ENCODE measurements at places on chromosomes 16 and 17.

DNA sequence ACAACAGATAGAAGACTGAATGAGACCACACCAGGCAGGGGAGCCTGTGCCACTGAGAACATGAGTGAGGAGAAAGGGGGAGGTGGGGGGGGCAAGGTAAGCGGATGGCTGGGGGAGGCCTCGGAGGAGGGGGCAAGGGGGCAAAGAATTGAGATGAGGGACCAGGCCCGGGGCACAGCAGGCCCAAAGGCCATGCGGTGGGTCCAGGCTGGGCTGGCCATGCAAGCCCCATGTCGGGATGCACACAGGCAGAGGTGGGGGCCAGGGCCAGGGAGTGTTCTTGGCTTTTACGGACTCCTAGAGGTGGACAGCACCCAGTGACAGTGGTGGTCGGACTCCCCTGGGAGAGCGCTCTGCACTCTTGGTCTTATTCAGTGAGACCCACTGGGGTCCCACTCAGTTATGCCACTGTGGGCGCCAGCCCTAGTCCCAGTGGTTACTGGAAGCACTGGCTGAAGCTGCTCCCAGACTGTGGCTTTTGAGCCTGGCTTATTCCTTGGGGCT is 4.8 kb upstream of the MTHFSD start:
- no peak for DNase-seq

- DNase-seq = no peak
Measured at GRCh38 chr17:43966276-43966675, 12.5 kb upstream of the PYY start.

GRCh38 chr16:10123141-10123540 is 59.1 kb downstream of the GRIN2A start:
- no peak for DNase-seq

GRCh38 chr17:42577140-42577531 is 393 bp downstream of the PSMC3IP start:
- DNase-seq = no peak

GRCh38 chr16:57355898-57356414 is 2.6 kb upstream of the CCL22 start:
- no peak for DNase-seq

GRCh38 chr16:57628008-57628781 is at the start of gene ADGRG1:
Gene ADGRG1 (plus strand): TSS chr16:57628630. CDS start chr16:57650288, 21,658 bp downstream.
- DNase-seq = peak; percentile 52

- DNase-seq = no peak
Measured at GRCh38 chr17:9306086-9306485, 269.5 kb downstream of the STX8 start.

GRCh38 chr16:89561142-89561883 is 831 bp downstream of the RPL13 start:
- no peak for DNase-seq

DNA sequence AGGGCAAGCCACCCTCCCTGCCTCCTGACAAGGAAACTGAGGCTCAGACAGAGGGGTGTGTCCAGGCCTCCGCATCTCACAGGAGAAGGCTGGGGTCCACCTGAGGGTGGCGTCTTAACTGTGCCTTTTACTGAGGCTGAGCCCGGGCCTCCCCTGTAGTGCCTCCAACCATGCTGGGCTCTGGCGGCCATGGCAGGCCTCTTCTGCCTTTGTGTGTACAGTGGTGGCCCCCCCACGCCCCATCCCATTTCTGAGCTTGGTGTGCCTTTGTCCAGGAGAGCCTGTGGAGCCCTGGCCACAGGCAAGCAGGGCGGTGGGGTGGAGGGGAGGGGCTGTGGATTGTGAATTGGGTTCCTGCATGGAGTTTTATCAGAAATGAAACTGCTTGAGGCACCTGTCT is 31.2 kb downstream of the MGRN1 start:
- no peak for DNase-seq

GRCh38 chr16:3857189-3858043 is 23.1 kb downstream of the CREBBP start:
- DNase-seq = no peak

- no peak for DNase-seq
Measured at GRCh38 chr16:90053902-90054500, 23.1 kb downstream of the PRDM7 start.

DNA sequence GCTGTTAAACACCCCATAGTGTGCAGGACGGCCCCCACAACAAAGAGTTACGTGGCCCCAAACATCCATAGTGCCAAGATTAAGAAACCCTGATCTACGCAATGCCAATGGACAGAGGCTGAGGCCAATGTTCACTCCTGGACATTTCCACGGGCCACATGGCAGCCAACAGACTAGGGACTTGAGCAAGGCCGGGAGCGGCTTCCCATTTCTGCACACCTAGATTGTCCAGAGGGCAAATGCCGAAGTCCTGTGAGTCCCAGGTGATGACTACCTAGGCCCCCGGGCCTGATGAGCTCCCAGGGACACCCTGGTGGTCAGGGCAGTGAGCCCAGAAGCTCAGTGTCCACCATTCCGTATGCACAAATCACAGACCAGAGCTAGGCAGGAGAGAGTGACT is 95.5 kb downstream of the AMFR start:
- no peak for DNase-seq

DNA sequence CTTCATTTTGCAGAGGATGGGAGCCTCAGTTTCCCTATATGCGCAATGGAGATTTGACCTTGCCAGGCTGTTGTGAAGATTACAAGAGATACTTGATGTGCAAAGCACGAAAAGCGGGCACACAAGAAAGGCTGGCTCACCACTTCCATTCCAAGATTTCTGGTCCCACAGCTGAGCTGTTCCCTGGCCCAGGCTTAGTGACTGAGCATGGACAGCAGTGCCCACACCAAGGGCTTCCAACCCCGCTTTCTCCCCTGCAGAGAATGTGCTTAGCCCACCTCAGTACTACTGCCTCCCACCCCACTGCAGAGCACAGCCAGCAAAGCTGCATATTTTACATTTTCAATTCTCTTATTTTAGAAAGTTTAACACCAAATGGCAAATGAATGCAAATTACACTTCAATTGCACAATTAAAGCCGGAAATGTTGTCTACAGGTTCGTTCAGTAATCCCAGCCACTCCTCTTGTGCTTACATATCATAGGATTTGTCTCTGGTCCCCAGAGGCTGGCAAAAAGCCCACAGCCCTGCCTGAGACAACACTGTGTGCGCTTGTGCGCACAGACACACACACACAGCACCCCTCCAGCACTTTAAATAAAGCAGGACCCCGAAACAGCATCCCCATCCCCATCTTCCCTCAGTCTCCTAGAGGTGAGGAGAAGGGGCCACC is 51.8 kb downstream of the VAC14 start:
- DNase-seq = peak; percentile 80

DNA sequence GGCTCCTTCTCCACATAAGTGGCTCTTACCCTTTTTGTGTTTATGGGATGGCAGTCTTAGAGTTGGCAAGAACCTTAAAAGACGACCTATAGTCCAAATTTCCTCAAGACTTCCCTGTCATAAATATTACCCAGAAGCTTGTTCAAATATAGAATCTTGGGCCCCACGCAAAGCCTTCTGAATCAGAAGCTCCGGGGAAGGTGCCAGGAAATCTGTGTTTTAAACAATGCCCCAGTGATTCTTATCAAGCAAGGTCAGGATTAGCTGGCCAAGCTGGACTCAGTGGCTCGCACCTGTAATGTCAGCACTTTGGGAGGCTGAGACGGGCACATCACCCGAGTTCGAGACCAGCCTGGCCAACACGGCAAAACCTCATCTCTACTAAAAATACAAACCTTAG is 85.7 kb downstream of the TIMM22 start:
- DNase-seq = no peak

DNA sequence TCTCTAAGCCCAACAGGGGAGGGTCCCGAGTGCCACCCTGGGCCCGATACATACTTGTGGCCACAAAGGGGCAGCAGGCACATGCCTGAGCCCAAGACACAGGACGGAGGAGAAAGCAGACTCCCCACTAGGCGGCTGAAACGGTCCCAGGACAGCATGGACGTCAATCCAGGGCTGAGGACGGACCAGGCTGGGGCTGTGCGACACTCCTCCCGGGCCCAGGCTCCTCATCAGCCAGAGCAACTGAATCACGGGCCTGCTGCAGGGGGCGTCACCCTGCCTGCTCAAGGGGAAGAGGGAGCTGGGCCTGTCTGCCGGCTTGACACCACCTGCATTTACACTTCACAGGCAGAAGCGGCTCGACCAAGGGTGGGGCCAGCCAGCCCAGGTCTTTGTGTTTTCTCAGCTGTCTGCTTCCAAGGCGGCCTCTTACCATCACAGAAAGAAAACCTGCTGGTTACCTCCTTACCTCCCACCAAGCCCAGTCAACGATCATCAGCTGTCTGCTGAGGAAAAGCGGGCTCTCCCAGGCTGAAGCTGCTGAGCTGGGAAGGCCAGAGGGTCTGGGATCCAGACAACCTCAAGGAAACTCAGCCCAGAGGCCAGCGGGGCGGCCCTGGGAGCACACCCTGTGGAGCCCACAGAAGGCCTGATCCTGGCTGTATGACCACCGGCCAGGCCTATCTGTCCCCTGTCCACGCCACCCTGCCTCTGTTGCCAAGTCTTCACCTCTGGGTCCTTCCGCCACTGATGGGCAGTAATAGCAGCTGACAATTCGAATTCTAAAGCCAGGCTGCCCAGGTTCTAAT is 26.4 kb downstream of the KIFC3 start:
- DNase-seq = peak; percentile 62

- DNase-seq = no peak
Measured at GRCh38 chr16:56989988-56990387, 631 bp downstream of the NLRC5 start.

- no peak for DNase-seq
Measured at GRCh38 chr17:27545562-27546229, 85.3 kb upstream of the LGALS9 start.

GRCh38 chr17:9484789-9485188 is 90.8 kb downstream of the STX8 start:
- no peak for DNase-seq

DNA sequence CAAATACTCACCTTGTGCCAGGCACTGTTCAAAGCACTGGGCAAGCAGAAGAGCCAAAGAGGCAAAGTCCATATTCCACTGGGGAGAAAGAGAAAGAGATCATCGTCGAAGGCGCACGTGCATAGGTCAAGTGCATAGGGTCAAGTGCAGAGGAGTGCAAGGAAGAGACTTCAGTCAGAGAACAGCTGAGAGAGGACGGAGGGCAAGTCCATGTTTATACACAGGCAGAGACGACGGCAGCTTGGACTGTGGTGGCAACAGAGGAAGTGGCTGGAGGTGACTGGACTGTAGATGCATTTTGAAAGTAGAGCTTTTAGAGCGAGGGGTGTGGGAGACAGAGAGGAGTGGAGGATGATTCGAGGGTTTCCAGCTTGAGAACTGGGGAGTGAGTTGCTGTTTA is 74.7 kb upstream of the SDK2 start:
- DNase-seq = no peak

DNA sequence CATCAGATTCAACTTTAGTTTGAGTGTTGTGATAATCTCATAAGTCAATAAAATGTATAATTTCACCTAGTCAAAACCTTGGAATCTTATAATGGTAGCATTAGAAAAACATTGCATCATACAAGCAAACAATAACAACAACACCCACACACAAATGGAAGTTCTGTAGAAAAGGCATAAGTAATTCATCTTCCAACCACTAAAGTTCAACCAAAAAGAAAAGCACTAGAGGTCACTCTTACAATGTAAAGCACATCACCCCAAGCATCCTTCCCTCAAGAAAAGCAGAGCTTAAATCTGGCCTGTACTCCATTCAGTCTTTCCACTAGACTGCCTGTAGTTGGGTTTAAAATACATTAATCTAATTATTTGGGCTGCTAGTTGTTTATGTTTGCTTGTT is 1.8 kb downstream of the CNTNAP4 start:
- no peak for DNase-seq

DNA sequence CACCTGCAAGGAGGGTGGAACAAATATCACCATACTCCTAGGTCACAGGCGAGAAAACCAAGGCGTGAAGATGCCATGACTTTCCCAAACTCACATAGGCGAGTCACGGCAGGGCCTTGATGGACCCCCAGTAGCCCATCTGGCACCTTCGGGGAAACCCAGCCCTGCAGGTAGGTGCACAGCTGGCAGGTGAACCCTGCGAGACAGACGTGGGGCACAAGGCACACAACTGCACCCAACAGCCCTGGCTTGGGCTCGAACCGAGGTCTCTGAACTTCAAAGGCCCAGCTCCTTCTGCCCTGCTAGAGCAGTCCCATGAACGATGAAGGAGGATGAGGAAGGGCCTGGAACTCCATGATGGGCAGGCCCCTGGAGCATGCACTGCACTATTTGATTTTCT is 77.6 kb upstream of the DNAJA2 start:
- no peak for DNase-seq

DNA sequence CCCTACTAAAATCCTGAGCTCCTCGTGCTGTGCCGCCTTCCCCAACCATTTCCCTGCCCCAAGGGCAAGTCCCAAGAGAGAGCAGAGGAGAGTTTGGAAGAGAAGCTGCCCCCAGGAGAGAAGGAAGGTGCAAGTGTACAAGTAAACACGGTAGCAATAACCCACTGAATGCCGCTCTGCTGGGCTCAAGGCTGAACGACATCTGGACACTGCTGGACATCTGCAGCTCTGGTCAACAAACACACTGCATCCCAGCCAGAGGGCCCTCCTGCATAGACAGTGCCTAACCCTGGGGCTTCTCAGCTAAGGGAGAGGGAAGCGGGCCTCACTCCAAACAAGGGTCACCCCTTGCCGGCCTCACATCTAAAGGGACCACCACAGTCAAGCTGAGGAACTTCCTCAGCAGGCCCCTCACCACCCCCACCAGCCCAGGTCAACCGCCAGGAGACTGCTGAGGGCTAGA is 12.7 kb downstream of the JUP start:
- DNase-seq = peak; percentile 41

DNA sequence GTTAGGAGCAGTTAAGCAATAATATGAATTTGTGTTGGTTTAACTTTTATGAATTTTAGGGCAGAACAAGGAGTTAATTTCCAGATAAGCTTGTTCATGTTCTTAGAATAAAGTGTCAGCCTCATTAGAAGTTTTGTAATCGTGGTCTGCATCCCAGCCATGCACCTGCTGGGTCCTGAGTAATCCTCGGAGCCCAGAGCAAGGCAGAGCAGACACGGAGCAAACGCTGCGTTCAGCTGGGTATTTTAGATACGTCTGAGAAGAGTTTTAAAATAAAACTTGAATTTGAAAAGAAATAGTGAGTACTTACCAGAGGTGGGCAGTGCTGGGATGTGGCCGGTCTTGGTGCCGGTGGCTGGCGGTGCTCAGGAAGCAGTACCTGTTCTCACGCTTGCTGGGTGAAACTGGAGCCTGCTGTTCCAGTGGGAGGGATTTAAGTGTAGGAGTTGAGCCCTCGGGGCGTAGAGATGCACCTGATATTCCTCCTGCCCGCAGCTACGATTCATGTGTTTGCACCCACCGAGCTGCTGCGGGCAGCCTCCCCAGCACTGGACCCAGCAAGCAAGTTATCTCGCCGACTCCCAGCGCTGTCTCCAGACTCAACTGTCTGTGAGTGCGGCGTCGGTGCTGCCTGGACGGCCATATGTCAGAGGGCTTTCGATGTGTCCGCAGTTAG is at the start of gene ZNF750:
TSS of gene ZNF750 (minus strand) at position 406 of the 676 bp plus-strand sequence. CDS start 7,568 bp downstream, outside the sequence.
- no peak for DNase-seq

GRCh38 chr16:69095193-69095592 is 10.3 kb upstream of the HAS3 start:
- DNase-seq = no peak

Measured in colonic mucosa (tissue), 4 donors.